Fibroblast of skin of left quadriceps (primary cell): ENCODE measurements at places on chromosomes 5 and 9.

DNA sequence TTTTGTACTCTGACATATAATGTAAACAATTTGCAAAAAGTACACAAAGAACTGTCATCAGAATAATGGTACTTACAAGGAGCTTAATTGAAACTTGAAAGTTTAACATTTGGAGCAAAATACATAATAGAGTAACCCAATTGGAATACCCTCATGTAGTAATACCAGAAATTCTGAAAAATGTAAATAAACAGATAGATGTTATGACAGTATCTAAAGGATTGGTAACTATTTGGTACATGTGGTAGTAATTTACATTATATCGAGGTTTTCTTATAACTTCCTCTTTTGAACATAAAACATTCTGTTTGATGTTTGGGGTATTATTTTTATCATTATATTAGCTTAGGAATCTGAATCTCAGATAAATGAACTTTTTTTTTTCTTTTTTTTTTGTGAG lies 211.7 kb upstream of the ELL2 start:
- no peak for DNase-seq

GRCh38 chr5:88487066-88487465 lies 218.4 kb upstream of the TMEM161B start:
- DNase-seq = no peak

DNA sequence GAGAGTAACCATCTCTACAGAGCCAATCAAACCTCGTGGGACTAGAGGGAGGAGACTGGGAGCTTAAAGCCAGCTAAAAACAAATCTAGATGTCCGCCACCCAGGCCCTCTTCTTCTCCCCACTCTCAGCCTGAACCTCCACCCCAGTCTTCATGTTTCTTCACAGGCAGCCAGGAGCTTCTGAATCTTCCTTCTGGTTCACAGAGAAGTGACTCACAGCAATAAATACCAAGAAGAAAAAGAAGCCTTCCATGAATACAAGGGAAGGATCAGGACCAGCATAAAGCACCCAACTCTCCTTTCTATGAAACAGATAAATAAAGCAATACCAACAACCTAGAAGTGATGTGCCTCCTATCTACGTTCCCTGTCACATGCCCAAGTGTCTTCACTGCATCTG lies 103.3 kb upstream of the SLIT3 start:
- DNase-seq = no peak

DNA sequence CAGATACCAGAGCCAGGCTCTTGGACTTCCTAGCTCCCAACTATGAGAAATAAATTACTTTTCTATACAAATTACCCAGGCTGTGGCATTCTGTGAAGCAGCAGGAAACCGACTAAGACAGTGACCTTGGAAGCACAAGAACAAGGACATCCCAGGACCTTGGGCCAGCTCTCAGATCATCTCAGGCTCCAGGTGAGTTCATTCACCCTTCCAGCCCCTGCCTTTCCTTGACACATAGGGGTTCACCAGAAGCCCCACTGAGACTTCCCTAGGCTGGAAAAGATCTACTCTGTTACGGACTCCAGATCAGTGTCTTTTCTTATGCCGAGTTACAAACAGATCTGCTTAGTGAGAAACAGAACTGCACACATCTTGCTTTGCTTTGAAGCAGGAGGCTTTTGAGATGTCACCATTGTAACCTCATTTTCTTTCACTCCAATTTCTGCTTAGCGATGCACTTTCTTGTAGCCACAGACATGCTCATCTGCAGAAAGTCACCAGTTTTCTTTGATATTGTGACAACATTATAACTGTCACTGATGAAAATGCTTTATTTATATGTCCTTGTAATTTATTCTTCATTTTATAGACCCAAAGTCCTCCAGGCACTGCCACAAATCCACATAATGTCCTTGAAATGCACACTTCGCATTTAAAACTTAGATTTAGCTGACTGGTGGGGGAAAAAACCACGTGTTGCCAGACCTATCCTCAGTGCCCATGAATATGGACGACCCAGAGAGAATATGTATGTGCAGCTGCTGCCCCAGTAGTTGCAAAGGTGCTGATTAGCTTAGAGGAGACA lies 8.1 kb downstream of the CD180 start:
- DNase-seq = no peak

DNA sequence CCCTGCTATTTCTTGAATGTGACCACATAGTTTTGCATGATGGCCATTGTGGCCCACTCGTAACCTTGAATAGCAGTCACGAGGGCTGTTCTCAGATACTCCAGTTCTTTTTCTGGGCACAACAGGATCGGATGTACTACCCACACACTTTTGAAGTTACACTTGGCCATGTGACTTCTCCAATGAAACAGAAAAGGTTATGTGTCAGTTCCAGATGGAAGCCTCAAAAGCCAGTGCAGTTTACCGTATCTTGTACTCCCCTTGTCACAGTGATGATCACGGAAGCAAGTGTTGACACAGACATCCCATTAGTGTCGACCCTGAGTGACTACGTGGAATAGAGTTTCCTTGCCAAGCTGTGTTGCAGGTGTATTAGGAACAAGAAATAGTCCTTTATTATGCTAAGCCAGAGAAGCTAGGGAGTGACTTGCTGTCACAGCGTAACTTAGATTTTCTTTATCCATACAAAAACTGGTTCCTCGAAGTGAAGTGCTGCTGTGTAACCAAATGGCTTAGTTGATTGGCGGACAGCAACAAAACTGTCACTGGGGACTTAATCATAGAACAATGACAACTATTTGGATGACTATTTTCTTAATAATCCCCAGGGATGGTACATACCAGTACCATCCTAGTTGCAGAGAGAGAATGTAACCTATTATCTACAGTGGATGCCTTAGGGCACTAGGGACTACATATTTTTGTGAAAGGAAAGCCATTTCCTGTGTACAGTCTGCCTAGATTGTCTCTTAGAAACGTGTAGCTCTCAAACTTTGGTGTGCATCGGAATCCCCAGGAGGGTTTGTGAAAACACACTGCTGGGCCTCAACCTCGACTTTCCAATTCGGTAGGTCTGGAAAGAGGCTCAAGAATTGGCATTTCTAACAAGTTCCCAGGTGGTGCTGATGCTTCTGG lies 90.1 kb upstream of the DMRT1 start:
- DNase-seq = no peak

- DNase-seq = no peak
Observed at GRCh38 chr9:96333958-96334357, 32.0 kb upstream of the HSD17B3 start.

DNA sequence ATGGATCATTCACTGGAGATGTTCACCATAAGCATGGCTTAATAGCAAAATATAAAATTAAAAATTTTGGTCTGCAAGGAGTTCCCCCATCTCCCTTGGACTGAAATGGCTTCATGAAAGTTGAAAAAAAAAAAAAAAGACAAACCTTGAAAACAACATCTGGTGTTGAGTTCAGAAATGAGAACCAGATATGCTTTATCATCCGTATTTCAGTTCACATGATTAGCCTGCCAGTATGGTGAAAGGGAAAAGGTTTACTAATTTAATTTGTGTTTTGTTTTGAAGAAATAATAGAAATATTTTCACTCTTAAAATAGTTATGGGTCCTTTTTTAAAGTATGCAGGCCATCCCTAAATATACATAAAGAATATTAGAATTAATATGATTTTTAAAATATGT lies 67.8 kb downstream of the TMEM167A start:
- no peak for DNase-seq

- no peak for DNase-seq
Observed at GRCh38 chr9:89720696-89721175, 115.9 kb downstream of the GADD45G start.

- DNase-seq = no peak
Observed at GRCh38 chr9:117459913-117460312, 45.1 kb upstream of the ASTN2 start.

- DNase-seq = no peak
Observed at GRCh38 chr5:124704594-124705284, 41.7 kb downstream of the ZNF608 start.

DNA sequence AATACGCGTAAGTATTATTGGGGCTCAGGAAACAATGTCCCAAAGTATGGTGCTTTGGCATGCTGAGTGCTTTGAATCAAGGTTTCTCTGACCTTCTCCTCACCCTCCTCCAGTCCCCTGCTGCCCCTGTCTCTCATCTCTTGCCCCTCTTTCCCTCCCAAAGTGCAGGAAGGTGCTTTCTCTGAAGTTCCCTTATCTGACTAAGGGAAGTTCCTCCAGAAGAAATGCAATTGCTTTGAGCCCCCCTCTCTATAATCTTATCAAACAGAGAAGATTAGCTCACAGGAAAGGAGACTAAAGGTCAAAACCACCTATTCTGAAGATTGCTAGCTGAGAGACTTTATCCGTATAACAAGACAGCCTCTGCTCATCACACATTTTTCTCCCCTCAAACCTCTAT lies 288.1 kb downstream of the ARL15 start:
- DNase-seq = no peak

GRCh38 chr9:134469041-134469875 lies 143.0 kb downstream of the RXRA start:
- no peak for DNase-seq

DNA sequence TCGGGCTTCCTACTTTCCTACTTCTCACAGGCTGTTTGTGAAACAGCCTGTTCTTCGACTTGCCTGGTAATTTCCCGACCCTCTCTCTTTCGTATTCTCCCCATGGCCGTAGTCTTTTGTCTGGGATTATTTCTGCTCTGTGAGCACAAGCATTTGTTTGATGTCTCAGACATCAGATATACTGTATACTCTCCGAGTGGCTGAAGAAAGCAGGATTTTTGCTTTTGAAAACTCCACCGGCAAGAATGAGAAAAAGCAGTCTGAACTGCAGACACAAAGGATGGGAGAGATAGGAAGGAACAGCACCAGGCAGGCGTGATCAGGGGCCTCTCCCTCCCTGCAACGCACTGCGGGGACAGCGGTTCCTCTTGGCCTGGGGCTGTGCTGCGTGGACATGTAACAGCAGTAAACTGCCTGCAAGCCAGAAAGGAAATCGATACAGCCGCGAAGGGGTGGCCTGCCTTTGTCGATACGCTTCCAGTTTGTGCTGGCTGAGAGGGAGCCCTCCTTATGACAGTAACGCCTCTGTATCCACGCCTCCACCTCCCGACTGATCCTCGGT lies 313.9 kb upstream of the TLE4 start:
- no peak for DNase-seq

- DNase-seq = no peak
Observed at GRCh38 chr9:91043056-91043810, 241.6 kb downstream of the SYK start.

DNA sequence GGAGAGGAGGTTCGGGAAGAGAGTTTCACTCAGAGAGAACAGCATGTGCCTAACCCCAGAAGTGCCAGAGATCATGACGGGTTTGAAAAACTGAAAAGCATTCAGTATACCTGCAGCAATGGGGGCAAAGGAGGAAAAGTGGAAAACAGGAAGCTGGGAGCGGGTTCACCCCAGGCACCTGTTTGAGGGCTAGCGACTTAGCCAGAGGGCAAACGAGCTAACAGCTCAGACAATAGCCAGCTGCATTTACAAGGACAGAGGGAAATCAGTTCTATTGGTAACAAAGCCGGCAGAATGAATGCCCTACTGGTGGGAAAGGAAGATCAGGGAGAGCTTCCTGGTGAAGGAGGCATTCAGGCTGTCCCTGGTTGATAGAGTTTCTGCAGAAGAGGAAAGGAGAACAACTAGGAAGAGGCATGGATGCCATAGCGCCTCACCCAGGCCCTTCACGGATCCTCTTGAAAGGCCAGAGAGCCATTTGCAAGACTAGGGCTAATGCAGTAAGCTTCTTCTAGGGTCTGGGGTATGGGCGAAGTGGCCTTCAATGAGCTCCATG lies 141.7 kb upstream of the ADRA1B start:
- no peak for DNase-seq

DNA sequence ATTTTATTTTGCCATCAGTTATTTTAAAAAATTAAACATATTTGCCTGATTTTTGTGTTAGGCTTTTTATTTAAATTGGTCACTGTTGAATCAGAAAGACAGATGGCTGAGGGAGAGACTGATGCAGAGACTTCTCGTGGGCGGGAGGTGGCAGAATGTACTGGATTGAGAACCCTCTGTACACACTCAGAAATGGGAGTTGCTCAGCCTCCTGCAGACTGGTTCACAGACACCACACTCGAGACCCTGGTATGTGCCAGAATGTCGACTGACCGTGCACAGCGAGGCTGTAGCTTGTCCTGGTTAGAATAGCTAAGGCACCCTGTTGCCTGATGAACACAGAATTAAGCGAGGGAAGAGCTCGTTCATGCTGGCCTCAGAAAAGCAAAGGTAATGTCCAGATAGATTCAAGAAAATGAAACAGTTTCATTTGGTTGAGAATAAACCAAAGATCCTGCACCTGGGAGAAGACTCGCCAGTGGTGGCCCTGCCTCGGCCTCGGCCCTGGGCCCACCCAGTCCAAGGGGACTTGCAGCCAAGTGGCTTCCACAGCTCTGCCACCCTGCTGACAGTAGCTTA lies 71.3 kb upstream of the OTULINL start:
- DNase-seq = no peak

DNA sequence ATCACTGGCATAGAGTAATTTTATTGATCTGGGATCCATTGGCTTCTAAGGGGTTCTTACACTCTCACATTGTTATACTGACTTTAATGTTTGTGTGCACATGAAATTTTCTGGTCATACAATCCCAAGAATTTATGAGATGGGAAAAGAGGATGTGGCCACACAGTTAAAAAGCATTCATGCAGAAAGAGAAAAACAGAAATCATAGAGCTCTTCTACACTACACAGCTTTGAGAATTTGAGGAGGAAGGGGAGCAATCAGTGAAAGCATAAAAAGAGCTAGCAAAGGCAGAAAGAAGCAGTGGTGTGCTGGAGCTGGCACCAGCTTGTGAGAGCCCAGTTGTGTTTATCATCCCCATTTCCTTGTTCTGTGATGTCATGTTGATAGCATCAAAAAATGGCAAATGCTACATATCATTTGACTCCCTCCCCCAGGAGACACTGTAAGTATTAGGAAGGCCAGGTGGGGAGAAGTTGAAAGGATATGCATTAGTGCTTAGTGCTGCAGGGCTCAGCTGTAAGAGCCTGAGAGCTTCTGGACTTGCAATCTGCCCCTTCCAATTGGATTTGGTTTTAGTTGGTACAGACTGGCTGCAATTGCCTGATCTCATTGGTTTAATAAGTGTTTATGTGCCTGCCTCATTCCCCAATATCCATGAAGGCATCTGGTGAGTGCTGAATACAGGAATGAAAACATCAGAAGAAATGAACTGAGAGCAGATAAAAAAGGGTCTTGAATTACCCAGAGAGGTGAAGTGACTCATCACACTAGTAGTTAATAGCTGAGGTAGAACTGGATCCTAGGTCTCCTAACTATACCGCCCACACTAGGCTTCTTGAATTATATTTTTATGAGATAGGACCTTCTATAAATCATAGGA lies 30.9 kb downstream of the RHOBTB3 start:
- DNase-seq = peak; percentile 54

DNA sequence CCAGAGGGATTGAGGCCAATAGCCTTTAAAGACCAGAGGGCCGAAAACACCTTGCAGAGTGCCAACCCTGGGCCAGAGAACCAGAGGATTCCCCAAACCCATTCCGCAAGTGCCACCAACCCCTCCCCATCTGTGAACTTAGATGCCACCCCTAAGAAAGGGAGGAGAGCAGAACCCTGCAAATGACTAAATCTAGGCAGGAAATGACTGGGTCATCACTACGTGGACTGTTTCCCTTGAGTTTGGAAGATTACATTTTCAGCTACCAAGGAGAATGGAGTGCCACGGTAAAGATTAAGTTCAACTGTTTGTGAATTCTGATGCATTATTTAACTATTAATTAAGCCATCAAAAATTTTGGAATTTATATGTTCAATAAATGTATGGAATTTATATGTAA lies 142.8 kb downstream of the ENC1 start:
- no peak for DNase-seq
